GM04503 (cell line): ENCODE measurements at places on chromosomes 11 and 22.

DNA sequence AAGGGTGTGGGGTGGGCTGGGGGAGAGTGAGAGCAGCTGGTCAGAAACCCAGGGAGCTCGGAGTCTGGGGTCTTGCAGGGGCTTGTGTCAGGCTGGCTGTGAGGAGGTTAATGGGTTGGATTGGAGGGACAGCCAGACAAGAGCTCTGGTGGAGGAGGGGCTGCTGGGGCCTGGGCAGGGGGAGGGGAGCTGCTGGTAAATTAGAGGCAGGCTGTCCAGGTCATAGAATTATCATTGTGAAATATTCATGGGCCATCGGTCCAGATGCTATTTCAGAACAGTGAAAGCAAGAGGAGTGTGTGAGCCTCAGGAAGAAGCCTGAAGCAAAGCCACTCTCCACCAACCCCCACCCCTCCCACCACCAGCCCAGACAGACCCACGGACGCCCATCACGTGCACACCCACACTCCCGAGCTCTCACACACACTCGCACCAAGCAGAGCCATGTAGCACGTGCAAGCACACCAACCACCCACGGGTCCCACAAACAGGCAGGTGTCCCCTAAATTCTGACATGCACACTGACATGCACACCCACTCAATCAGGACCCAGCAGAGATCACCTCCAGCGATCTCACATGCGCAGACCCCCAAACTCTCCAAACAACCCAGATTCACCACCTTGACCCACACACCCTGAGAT, 18.8 kb downstream of the RTN4RL2 start:
- DNase-seq: no peak

- no peak for DNase-seq
Measured at GRCh38 chr22:36017651-36018091, 11.0 kb downstream of the RBFOX2 start.

DNA sequence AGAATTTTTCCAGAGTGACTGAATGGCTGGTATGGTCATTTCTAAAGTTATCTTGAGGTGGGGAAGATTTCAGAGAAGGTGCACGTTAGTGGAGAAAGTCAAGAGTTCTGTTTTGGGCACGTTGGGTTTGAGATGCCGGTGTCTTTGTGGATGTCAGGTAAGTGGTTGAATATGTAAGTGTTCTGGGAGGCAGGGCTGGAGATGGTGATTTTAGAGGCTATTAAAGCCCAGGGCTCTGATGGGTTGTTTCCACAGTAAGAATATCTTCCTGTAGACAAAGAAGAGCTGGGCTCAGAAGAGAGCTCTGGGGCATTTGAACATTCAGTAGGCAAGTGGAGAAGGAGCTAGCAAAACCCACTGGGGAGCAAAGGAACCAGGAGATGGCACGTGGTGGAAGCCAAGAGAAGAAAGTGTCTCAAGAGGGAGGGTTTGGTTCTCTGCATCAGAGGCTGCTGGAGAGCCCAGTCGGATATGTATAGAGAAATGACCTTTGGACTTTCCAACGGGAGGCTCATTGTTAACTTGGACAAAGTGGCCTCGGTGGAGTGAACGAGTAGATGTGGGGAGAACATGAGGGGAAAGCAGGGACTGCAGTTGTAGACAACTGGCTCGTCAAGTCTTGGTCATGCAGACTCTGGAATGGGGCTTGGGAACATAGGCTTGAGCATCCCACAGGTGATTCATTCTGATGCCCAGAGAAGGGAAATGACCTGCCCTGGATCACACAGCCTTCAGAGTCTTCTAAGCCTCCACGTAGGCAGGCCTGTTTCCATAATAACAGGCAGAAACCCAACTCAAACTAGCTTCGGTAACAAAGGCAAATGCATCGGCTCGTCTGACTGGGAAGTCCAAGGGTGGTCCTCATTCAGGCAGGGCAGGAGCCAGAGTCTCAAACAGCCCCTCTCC, 98.4 kb upstream of the PARVA start:
- no peak for DNase-seq

DNA sequence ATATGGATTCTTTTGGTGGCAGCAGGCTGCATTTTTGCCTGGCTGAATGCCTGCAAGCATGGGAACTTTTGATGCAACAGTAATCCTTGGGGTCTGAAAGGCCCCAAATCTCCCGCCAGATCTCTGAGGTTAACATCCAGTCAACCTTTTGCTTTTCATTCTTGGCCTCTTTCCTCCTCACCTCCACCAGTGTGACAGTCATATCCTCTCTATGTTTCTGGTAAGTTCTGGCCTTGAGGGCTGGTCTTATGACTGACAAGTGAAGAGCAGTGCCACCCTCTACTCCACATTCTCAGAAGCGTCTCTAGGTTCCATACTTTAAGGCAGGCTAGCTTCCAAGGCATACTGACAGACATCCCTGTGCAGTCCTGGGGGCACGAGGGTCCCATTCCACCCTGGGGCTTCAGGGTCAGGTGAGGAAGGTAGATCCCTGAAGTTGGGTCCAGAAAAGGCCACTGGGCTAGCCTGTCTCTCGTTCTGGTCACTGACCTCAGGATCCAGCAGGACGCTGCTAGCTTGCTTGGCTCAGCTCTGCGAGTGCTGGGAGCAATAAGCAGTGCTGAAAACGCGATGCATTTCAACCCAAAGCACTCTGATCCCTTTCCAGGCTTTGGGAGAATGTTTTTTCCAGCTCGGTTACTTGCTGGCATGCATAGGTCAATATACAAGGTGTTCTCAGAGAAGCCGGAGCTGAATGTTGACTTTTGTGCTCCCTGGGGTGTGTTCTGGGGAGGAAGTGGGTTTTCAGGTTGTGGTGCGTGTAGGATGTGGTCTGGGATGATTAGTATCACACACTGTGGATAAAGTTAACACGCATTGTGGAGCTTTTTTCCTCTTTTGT, 75.2 kb downstream of the PTPRJ start:
- no peak for DNase-seq

DNA sequence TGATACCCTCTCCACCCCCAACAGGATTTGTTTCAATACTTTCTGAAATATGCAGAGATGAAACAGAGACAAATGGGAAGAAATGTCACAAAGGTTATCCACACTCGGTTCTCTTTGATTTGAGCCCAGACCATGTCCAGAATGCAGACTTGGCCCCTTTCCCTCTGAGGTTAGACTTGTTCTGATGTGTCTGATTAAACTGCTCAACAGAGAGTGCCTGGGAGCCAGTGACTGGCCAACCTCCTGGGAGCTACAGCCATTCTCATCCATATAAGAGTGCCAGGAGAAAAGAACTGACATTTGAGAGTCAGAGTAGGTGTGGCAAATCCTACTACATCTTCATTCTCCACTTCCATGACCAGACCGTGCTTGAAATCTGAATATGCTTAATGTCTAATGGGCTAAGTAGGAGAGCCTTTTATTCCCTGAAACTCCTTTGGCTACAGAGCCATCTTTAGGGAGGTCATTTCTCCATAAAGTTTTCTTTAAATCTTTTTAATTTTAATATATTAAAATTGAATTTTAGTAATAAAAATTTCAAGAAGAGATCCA, 201.4 kb downstream of the BLID start:
- DNase-seq: no peak

DNA sequence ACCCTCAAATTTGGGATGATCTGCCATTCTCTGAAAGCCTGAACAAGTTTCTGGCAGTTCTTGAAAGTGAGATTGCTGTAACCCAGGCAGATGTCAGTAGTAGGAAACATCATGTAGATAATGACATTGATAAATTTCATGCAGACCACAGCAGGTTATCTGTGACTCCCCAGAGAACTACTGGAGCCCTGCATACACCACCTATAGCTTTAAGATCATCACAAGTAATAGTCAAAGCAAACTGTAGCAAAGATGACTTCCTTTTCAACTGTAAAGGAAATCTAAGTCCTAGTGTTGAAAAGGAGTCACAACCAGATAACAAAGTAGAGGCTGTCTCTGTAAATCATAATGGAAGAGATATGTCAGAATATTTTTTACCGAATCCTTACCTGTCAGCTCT, 31.0 kb downstream of the DDIAS start:
- no peak for DNase-seq

- no peak for DNase-seq
Measured at GRCh38 chr11:102830001-102830727, 13.2 kb downstream of the MMP3 start.

DNA sequence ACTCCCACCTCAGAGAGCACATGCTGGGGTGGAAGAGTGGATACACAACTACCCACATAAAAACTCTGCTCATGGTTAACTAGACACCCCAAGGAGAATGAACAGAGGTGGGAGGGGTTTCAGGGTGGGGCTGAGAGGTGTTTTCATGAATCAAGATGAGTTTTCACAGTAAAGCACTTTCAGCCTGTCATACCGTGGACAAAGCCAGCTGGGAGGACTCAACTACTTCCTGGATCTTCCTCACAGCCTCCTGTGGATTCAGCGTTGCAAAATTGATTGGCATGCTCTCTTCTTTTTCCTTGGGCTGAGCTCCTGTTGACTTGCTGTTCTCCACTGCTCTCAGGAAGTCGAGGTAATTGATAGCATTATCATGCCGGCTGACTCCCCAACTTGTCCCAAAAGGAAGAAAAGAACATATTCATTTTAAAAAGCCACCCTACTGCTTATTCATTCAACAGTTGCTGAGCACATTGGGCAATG, 168.5 kb downstream of the MPPED1 start:
- DNase-seq: no peak

- no peak for DNase-seq
Measured at GRCh38 chr11:46776878-46777277, 57.9 kb downstream of the F2 start.

- DNase-seq: peak; percentile 87
Measured at GRCh38 chr11:10592331-10592730, 23.9 kb upstream of the LYVE1 start.

DNA sequence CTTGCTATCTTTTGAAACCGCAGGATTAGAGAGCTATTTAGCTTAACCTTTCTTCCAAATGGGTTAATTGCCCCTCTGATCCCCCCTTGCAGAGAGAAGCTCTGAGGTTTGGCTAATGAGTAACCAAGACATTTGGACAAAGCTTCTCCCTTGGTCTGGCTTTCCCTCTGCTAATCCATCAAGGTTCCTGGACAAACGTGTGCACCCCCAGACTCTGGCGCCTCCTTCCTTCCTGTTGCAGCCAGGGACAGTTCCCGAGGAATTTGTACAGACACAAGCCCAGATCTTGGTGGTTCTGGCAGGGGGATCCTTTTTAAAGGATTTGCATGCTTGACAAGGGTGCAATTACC, 1.6 kb downstream of the KIAA1671 start:
- no peak for DNase-seq
